ENCODE measurements at places on chromosomes 7 and 10.

GRCh38 chr7:133958822-133959221 lies 168.3 kb upstream of the LRGUK start:
- no peak for DNase-seq

DNA sequence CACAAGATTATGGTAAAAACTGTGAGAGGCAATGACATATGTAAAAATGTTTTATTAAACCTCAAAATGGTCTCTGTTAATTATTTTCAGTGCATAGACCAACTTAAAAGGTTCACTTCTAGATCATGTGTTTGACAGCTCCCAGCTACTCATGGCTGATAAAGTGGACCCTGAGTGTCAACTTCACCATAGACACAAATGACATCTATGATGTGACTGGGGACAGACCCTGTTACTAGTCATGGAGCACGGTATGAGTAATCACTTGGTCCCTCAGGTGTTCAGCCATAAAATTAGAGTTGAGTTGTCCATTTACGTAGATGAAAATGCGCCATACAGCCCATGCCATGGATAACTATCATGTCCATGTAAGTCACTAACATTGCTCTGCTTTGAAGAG lies 199.8 kb downstream of the ZNF365 start:
- DNase-seq, result no peak

- no peak for DNase-seq
These were observed 218.9 kb upstream of the KMT2E start for GRCh38 chr7:104795086-104795485.

DNA sequence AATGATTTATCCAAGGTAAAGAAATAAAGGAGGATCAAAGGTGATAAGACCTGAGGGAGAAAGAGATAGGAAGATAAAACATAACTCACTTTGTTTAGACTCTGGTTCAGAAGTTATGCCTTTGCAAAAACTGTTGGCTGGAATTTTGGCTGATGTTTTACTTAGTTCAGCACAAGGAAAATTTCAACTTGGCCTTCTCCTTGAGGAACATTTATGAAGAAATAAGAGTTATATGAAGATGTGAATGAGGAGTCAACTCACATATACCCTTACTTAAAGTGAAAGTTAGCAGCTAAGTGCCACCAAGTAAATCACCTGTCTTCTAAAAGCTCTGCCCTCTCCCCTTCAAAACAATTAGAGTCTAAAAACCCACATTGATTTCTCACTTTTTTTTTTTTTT lies 39.7 kb upstream of the COL1A2 start:
- no peak for DNase-seq

DNA sequence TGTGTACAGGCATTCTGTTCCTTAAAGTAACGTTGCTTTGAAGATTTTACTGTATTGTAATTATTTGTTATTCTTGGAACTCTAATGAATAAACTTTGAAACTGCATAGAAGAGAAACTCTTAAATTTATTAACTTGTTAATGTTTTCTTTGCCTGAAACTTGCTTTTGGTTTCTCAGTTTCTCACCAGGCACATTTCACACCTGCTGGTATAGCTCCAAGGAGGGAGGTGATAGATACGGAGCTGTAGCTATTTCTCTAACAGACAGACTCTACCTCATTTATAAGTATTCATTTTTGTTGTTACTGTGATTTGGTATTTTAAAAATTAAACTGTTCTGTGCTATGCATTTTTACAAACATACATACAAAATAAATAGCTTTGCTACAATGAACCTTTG lies 32.7 kb downstream of the R3HCC1L start:
- DNase-seq, result no peak

DNA sequence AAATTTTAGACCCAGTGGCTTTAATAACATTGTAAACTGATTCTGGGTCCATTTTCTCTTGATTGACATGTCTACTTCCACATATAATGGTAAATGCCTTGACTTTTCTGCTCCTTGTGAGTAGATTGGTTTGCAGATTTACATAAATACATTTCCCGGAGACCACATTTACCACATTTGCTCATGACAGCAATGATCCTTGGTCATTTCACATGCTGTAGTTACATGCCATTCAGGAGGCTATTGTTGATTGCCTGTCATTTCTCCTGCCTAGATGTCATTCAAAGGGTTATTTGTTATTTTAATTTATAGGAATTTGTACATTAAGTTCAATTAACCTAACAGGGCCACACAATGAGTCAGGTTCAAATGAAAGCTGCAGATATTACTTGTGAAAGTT lies 280.5 kb downstream of the CNTNAP2 start:
- no peak for DNase-seq

DNA sequence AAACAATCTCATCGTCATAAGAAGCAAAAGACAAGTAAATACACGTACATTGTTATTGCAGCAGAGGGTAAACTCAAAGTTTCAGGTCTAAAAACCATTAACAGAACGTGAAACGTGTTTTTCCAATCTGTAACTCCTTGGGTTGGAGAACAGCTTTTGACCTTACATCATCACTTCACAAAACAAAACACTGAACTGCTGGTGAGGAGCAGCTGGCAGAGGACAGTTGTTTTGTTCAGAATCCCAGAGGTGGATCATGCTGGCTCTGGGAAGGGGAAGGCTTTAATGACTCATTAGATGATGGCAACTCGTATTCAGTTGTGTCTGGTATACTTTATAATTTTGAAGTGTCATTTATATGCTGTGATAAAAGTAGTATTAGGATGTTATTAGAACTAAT lies 923.0 kb upstream of the CELF2 start:
- no peak for DNase-seq

GRCh38 chr7:7791523-7791922 lies 73.1 kb upstream of the RPA3 start:
- no peak for DNase-seq

DNA sequence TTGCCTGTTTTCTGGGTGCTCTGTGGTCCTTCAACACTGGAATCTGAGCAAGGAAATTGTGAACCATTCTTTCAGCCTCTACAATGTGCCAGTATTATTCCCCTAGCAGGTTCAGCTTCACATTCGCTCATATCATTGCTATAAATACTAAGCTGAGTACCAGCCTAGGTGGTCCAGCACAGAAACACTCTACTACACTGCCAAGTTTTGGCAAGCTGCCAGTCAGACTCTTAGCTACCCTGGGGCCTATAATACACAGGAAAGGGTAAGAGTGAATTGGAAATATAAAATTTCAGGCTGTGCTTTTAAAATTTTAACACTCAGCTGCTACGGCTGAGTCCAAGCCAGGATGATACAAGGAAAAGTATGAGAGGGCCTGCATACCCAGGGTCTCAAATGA lies 49.9 kb upstream of the PPP1R3A start:
- no peak for DNase-seq

- DNase-seq, result no peak
These were observed 34.6 kb upstream of the AOAH start for GRCh38 chr7:36758879-36759278.

DNA sequence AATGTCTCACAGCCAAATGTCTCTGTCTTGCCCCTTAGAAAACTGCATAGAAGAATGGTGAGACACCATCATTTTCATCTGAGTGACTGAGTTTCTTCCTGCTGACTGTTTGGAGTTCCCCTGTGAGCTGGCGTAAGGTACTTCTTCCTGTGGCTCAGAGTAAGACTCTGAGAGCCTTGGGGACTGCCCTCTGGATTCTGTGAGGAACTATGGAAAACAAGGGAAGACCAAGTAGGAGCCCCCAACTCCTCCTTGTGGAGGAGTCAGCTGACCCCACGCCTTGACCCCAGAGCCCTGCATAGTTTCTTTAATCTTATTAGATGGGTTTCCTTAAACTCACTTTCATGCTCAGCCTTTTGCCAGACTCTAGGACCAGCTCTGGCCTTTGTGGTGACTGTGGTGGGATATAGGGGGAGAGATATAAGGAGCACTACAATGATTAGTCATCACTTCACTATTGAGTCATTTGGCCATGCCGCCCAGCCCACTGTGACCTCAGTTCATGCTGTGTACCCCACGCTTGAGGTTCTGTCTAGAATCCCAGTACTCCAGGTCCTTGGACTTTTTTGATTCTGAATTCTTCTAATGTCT lies 51.8 kb upstream of the FAM133B start:
- peak; percentile 85 for DNase-seq

DNA sequence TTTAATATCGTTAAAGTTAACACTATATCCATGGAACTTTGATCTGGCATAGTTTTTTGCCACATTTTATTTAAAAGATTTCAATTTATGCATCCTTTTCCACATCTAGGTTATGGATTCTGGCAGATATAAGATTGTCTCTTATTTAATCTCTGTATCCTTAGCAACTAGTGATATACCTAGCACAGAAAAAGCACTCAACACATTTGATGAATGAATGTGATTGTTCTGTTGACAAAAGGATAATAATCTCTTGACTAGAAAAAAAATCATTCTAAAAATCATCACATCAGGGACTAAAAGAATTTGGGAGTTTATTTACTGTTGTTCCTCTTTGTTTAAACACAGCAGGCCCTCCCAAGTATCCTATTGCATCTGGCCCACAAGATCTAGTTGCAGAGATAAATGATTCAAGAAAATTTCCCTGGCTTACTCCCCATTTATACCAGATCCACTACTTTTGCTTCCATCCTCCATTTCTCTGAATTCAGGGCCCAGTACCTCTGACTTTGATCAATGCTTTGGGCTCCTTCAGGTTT lies 84.0 kb upstream of the C1GALT1 start:
- DNase-seq, result no peak

DNA sequence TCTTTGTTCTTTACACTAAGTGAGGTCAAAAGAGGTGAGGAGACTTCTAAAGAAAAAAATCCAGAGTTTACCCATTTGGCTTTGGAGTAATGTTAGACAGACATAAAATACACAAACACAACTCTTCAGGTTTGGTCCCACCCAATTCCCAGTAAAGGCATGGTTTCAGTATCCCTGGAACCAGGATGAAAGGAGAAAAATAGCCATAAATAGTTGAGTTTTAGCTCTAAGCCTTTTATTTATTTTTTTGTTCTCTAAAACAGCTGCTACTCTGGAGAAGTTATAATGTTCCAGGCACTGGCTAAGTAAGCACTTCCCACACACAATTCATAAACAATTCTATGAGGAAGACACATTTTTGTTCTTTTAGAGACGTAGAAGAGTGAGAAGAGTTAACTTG lies 4.0 kb downstream of the ABCB1 start:
- no peak for DNase-seq

DNA sequence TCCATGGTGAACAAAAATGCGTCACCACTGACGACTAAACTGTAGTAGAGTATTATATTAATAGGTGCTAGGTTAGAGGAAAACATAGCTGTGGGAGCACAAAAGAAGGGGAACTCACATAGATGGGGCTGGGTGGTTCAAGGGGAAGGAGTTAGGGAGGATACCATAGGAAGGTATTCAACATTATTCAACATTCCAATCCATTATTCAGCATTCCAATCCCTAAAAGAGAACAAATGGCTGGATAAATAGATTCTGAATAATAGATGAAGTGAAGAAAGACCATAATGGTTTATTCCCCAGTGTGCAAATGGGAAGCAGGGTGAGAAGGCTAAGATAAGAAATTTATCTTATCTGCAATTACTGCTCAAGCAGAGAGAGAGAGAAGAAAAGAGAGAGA lies 61.4 kb downstream of the AASS start:
- DNase-seq, result no peak

GRCh38 chr10:132839061-132839460 lies 53.1 kb upstream of the NKX6-2 start:
- DNase-seq, result no peak

DNA sequence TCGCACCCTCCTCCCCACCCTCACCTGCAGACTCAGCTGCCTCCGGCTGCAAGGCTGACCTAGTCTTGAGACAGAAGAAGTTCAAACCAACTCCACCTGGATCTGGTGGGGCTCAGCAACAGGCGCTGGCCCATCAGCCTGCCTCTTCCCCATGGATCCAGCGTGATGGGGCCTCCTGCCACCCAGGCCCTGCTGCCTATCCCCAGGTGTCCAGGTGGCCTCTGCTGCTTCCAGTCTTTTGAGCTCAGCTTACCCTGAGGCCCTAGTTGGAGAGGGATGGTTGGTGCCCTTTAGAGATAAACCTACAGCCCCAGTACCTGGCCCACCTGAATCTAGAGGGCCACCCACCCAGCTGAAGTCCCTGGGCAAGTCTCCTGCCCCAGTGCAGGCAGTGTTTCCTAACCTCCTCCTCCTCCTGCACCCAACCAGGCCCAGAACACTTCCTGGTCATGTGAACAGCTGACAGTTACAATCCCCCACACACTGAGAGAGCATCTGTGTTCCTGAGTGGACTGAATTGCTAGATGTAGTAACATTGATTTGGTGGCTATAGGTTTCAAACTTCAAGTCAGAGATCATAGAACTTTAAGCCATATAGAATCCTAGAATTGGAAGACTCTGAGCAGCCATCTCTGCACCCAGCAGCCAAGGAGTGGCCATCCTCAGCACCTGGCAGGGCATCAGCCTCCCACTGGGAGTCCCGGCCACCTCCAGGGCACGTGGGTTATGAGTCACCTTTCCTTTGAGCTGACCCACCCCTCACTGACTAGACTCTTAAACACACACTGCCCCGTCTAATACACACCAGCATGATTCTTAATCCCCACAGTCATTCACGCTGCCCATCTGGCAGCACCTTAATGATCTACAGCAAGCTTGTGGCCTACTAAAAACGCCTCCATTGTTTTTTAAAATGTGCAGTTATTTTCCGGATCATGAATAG lies 51.9 kb downstream of the ALOX5 start:
- DNase-seq, result peak; percentile 73

DNA sequence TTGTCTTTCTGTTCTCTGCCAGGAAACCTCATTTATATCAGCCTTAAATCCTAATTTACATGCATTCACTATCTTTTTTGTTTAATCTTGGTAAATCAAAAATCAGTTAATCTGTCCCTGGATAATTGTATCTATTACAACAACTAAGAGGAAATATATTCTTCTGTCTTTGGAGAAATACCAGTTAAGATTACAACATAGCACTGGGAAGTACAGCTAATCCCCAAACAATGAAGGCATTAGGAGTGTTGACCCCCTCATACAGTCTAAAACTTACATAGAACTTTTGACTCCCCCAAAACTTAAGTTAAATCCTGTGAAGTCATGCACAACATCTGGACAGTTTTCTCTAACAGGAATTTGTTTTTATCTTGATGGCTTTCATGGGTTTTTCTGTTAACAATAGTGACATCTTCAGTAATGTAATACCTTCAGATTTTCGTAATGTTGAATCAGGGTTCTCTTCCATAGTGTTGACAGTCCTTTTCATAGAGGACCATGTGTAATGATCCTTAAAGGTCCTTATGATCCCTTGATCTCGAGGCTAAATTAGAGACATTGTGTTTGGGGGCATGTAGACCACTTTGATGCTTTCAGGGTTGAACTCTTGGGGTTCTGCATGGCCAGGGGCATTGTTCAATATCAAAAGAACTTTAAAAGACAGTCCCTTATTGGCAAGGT lies 24.1 kb upstream of the ABCC2 start:
- no peak for DNase-seq

DNA sequence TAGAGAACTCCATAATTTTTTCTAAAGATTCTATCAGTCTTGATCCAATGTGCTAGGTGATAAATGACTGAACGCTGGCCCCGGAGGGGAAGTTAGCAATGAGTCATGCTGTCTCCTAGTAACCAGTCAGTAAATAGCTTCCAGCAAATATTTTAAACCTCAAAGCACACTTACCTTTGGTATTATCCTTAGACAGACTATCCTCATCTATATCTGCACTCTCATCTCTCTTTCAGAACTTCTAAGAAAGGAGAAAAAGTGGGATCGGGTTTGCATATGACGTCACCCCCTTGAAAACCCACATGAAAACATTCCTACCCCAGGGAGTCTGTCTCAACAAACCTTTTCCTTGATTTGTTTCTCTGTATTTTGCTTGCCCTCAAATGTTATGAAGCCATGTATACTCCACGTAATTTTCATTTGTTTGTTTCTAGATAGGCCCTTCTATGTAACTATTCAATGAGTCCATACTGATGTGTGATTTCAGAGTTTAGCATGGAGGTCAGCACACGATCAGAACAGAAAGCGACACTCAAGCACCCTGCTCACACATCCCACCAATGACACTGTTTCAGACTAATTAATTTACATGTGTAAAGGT lies 174.9 kb upstream of the NRP1 start:
- DNase-seq, result peak; percentile 65
